Camera-type eye (tissue), 1 donor: ENCODE measurements at places on chromosomes 5 and 9. TPM values are rescaled to one million over a fixed set of nuclear protein-coding genes. Genes with fewer than 3 reads are reported as not detected.

DCTN3 gene
- 93.5 TPM for total RNA-seq

ZFAND5 gene
- 273 TPM for total RNA-seq

POLR1E gene
- 30.1 TPM for total RNA-seq

PDLIM7 gene
- total RNA-seq, result 64.4 TPM

SPINK7 gene
- not detected for total RNA-seq

BTNL8 gene
- total RNA-seq, result not detected

ANKRD18A gene
- 4.6 TPM for total RNA-seq

GHR gene
- total RNA-seq, result 12.9 TPM

OR1K1 gene
- total RNA-seq, result not detected
